Endodermal cell (in vitro differentiated cells): ENCODE measurements at places on chromosomes 16 and 17. TPM values are rescaled to one million over a fixed set of nuclear protein-coding genes. Genes with fewer than 3 reads are reported as not detected.

The MAP2K4 gene
- 49.0 and 54.5 TPM in 2 replicates for total RNA-seq

DNA sequence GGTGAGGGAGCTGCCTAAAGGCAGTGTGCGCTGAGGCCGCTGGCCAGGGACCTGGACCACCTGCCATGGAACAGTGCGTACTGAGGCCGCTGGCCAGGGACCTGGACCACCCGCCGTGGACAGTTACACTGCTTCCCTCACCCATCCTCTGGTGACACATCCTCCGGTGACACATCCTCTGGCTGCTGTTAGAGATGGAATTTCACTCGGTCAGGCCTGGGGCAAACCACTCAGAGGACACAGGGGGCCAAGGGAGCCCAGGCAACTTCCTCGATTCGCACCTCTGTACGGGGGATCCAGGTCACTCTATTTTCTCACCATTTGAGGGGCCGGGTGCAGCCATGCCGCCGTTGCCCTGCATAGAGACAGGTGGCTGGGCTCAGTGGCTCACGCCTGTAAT lies 32.4 kb upstream of the RPTOR start:
- H3K4me1 ChIP-seq = no peaks in the 10 kb centered on the region
- H3K27ac ChIP-seq = no peak overlapping the region
- peaks cover 39% of the 10 kb centered on the region for H3K27me3 ChIP-seq
- no peak overlapping the region for H3K4me3 ChIP-seq

DNA sequence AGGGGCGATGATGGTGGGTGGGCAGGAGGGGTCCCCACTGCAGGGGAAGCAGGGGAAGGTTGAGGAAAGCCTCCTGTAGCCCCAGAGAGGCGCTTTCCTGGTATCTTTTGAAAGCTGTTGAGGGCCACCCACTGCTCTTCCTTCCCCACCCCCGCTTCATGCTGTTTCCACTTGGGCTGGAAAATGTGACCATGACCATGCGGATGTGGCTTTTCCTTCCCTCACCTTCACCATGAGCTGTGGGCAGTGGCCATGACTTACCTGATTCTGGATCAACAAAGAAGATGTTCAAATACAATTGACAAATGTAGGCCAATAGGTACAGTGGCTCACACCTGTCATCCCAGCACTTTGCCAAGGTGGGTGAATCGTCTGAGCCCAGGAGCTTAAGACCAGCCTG lies 13.8 kb downstream of the MVP start:
- no peak overlapping the region for H3K4me3 ChIP-seq
- no peaks in the 10 kb centered on the region for H3K27me3 ChIP-seq
- no peaks in the 10 kb centered on the region for H3K4me1 ChIP-seq
- DNase-seq = no peak
- H3K36me3 ChIP-seq = no peaks in the 10 kb centered on the region

DNA sequence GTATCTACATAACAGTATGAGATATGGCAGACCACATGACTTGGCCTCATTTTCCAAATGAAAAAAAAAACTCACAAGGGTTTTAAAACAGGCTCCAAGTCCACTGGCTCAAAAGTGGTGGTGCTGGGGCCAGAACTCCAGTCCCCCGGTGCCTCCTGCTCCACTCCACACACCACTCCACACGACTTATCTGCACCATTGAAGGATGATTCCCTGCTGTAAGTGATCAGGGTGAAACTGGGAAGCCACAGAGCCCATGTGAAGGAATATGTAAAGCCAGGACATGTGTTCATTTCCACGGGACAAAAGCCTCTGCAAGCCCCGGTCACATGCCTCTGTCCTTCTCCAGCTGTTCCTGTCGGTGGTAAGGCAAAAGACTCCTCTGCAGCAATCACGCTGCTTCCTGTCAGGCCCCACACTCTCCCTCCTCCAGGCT lies 97.2 kb downstream of the ZNF18 start:
- no peak overlapping the region for H3K4me3 ChIP-seq
- no peak overlapping the region for H3K27ac ChIP-seq
- DNase-seq = peak; percentile 52
